ENCODE measurements at places on chromosomes 5 and 9.

- no peak for DNase-seq
These were observed 43.5 kb downstream of the CNTRL start for GRCh38 chr9:121118266-121118665.

DNA sequence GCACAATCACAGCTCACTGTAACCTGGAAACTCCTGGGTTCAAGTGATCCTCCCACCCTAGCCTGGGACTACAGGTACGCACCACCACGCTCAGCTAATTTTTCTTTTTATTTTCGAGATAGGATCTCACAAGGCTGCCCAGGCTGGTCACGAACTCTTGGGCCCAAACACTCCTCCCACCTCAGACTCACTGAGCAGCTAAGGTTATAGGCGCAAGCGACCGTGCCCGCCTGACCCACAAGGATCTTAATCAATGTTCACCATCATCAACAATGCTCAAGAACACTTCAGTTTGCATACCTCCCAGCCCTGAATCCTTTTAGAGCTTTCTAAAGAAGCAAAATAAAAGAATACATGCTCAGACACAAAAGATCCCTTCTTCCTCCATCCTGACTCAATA, 13.2 kb downstream of the ETF1 start:
- no peak for DNase-seq

DNA sequence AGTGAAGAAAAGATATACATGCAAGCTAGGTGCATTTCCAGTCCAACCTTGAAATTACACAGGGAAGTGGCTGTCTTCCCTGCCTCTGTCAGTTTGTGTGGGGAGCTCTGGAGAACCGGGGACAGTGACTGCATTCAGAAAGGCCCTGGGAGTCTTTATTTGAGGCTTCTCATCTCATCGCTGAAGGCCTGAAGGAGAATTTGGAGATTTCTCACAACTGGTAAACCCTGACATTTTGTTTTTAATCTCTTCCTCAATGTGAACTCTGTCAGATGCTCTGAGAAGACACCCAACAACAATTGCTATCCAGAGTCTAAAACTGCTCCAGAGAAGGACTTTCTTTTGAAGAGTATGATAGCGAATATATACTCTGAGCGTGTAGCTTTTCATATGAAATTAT, 33.0 kb downstream of the MACIR start:
- DNase-seq = no peak

DNA sequence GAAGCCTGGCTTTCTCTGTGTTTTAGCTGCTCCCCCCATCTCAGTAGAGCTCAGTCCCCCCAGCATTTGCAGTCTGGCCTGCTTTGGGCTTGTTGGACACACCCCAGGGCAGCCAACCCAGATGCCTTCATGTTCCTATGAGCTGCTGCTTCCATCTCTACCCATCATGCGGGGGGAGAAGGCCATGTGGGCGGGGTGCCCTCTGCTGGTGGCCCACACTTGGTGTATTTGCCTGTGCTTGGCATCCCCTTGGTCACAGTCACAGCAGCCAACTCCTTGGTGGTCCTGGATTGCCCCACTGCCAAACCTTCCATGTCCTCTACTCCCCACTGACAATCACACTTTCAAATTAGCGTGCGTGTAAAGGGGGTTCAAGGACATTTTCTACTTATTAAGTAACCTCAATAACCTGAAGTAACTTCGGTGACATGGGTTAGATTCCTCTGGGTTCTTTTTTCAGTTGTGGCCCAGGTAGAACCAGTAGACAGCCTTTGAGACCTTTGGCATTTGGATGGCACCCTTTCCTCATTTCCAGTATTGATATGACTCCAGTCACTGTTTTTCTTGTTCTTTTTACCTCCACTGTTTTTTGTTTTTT, 42.8 kb downstream of the SNX30 start:
- peak; percentile 77 for DNase-seq

GRCh38 chr5:67163863-67164595, 32.6 kb downstream of the CD180 start:
- no peak for DNase-seq

- no peak for DNase-seq
These were observed 5.0 kb downstream of the SRD5A1 start for GRCh38 chr5:6638236-6638635.

- DNase-seq = peak; percentile 15
These were observed 668 bp downstream of the ETF1 start for GRCh38 chr5:138542180-138542955.

- no peak for DNase-seq
These were observed 7.2 kb downstream of the TAS2R1 start for GRCh38 chr5:9622971-9623421.

DNA sequence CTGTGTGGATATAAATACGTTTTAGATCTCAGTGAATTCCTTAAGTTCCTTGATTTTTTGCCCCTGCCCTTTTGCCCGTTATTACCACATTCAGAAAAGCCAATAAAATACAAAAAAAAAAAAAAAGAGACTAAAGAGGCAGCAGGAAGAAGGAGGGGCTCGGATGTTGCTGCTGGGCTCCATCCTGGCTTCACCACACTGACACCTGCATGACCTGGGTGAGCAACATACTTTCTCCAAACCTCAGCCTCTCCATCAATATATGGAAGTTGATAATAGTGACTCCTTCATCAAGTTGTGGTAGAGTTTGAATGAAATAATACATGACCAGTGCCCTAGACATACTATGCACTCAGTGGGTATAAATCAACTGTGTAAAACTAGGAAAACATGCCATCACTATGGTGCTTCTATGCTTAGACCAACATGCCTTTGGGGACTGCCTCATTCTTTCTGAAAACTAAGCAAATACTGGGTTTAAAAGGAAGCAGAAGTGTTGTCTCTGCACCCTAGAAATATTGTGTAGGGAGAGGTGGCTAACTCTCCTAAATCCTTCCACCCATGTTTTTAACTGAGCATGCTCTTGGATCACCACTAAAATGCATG, 243.0 kb downstream of the PIK3R1 start:
- DNase-seq = peak; percentile 56

GRCh38 chr9:136088939-136089696, 6.0 kb downstream of the NACC2 start:
- DNase-seq = no peak

GRCh38 chr9:76588316-76588715, 129.3 kb downstream of the GCNT1 start:
- no peak for DNase-seq

GRCh38 chr5:79697222-79698170, 7.9 kb downstream of the CMYA5 start:
- DNase-seq = no peak

- DNase-seq = no peak
These were observed 109.3 kb upstream of the ICE1 start for GRCh38 chr5:5313101-5313635.

DNA sequence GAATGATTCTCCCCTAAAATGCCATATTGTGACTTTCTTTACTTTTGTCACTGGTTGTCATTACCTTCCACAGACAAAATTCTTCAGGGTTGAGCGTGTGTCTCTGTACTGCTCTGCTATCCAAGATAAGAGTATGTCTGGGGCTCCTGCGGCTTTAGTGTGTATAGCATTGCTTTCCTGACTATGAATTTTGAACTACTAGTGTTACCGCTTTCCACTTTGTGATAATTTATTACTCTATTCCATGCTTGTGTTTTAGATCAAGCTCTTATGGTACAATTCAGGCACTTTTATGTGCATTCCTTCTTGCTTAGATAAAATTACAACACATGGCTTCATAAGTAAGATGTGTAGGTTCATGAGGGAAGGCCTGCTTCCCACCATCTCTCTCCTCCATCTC, 51.5 kb upstream of the MEF2C start:
- DNase-seq = no peak

DNA sequence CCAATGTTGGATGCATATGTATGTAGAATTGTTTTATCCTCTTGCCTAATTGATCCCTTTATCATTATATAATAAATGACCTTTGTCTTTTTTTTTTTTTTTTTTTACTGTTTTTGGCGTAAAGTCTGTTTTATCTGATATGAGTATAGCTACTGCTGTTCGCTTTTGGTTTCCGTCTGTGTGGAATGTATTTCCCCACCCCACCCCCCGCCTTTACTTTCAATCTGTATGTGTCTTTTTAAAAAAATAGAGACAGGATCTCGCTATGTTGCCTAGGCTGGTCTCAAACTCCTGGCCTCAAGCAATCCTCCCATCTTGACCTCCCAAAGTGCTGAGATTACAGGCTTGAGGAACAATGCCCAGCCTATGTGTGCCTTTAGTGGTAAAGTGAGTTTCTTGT, 11.3 kb downstream of the AHRR start:
- no peak for DNase-seq

DNA sequence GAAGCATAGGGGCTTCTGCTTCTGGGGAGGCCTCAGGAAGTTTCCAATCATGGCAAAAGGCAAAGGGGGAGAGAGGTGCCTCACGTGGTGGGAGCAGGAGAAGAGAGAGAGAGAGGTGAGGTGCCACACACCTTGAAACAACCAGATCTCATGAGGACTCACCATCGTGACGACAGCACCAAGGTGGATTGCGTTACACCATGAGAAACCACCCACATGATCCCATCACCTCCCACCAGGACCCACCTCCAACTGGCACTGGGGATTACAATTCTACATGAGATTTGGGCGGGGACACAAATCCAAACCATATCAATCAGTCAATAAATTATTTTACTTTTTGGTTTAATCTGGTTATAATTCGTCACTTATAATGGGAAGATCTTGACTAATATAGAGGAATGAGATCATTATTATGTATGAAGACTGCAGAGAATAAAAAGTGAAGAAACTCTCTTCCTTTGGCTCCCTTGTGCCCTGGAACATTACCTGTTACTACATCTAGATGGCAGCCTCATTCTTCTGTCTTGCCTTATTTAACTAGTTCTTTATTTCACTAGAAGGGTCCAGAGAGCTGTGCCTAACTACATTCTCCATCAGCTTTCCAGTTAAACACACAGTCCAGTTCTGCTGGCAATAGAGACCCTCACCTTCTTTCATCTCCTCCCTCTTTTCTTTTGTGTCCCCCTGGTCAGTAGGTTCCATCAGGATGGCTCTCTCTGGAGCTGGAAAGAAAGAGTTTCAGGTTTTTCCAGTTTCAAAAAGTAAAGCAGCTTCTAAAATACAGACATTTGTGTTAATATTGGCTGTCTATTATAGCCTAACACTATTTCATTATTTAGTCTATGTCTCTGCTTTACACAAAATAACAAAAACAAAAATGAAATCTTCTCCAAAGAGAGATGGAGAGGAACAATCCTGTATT, 21.7 kb upstream of the SPINK7 start:
- peak; percentile 20 for DNase-seq

- DNase-seq = no peak
These were observed 14.5 kb upstream of the SLC2A6 start for GRCh38 chr9:133493428-133493827.

GRCh38 chr9:106691627-106692026, 171.3 kb upstream of the ZNF462 start:
- no peak for DNase-seq

GRCh38 chr9:19201899-19202891, 28.3 kb upstream of the DENND4C start:
- no peak for DNase-seq

GRCh38 chr5:1702318-1702717, 97.3 kb downstream of the MRPL36 start:
- no peak for DNase-seq

- no peak for DNase-seq
These were observed 174.2 kb downstream of the TMEM161B start for GRCh38 chr5:88094403-88094802.

DNA sequence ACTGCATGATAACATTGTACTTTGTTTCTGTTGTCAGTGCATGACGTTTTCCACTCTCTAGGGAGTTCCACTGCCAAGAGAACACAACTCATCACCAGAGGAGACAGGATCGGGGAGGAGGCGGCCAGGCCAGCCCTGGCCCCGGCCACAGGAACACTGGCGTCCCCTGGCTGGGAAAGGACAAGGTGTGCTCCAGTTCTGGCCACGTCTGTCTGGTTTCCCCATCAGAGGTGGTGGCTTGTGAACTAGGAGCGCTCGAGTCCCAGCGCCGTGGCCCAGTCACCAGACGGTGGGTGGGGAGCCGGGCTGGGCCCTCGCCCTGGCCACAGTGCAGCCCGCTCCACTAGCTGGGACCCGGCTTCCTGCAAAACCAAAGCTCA, 211.9 kb upstream of the IRX4 start:
- DNase-seq = no peak

GRCh38 chr5:108415726-108416125, 33.8 kb upstream of the FBXL17 start:
- DNase-seq = no peak

GRCh38 chr5:91119217-91119616, 263.9 kb downstream of the ARRDC3 start:
- DNase-seq = no peak

- DNase-seq = no peak
These were observed 124.9 kb upstream of the GRIA1 start for GRCh38 chr5:153365547-153365946.

GRCh38 chr9:92949266-92949982, 2.1 kb downstream of the FGD3 start:
- no peak for DNase-seq

DNA sequence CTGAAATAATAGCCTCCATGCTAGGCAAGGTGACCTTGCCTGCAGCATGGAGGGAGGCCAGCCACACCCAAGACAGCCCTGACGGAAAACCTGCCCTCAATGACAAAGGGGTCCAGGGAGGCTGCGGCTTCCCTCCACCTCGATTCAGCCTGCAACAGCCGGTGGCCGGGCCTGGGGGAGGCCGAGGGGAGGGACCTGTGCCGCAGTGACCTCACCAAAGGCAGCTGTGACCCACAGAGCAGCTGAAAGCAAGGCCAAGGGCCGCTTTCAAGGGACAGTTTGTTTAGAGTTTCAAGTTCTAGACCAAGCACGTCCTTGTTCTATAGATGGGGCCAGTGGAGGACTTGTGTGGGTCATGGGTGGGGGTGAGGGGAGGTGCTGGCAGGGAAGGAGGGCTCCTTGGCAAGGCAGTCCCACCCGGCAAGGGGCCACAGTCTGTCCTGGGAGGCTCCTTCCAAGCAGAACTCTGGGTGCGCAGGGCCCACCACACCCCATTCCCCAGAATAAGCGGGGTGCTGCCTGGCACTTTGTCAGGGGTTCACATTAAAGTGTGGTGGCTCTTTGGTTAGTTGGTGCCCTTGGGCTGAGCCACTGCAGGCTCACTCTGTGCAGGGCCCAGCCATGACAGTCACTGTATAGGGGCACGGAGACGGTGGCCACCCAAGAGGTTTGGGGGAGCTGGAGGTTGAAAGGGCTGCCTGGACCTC, 226.5 kb downstream of the FANCC start:
- DNase-seq = no peak

- no peak for DNase-seq
These were observed 290.6 kb downstream of the FER start for GRCh38 chr5:109038209-109038840.

- DNase-seq = no peak
These were observed 16.8 kb downstream of the SERINC5 start for GRCh38 chr5:80238778-80239679.

- no peak for DNase-seq
These were observed 123.9 kb downstream of the SEC61B start for GRCh38 chr9:99345942-99346341.

GRCh38 chr9:21481470-21482056, 550 bp downstream of the IFNE start:
- no peak for DNase-seq

GRCh38 chr5:139395844-139396640, 1.1 kb upstream of the PROB1 start:
- no peak for DNase-seq

GRCh38 chr5:42591015-42591414, 165.6 kb upstream of the CCDC152 start:
- no peak for DNase-seq

GRCh38 chr5:56589481-56589860, 225.9 kb upstream of the MAP3K1 start:
- no peak for DNase-seq
